ENCODE measurements at places on chromosomes 12 and 14.
A peak's percentile ranks its signal among the peaks of the same experiment; 100 is the strongest.

DNA sequence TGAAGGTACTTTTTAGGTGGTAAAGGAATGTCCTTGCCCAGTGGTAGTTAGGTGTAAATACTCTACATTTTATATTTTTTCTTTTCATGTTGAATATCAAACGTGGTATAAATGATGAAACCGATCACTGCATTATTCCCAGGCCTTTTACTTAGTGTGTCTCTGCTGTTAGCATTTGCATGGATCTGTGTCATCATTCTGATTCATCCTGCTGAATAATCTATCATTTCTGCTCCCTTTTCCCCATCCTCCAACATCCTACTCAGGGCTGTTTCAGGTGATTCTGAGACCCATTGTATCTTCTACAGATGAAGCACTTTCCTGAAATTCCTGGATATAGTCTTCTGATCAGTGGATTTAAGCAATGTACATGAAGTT is 61.0 kb upstream of the PTHLH start:
- peak; percentile 74 for DNase-seq

GRCh38 chr12:96919510-96920210 is 12.6 kb downstream of the NEDD1 start:
- no peak for DNase-seq

- DNase-seq: no peak
These were observed 592.0 kb upstream of the LMO3 start for GRCh38 chr12:17197971-17198370.

- no peak for DNase-seq
These were observed 440.8 kb downstream of the EGLN3 start for GRCh38 chr14:33510063-33510481.

- DNase-seq: no peak
These were observed 31.9 kb upstream of the TC2N start for GRCh38 chr14:91899213-91899612.

DNA sequence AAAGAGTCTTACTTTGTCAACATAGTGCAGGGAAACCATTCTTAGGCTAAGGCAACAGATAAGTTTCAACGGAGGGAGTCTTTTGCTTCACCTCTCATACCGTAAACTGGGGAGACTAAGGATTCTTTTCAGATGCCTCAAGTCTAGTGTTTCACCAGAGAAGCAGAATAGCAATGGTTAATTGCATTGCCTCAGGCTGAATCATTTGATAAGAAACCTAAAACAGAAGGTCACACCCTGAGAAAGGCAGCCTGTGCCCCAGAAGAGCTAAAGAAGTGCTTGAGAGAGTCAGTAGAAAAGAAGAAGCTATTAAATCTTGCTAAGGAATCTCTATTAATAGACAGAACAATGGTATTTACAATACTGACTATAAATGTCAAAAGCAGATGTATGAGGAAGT is 21.8 kb upstream of the ATXN7L3B start:
- no peak for DNase-seq

GRCh38 chr12:125533434-125534029 is 468.3 kb downstream of the AACS start:
- DNase-seq: no peak

- peak; percentile 80 for DNase-seq
These were observed 227.3 kb downstream of the KTN1 start for GRCh38 chr14:55807053-55807880.

DNA sequence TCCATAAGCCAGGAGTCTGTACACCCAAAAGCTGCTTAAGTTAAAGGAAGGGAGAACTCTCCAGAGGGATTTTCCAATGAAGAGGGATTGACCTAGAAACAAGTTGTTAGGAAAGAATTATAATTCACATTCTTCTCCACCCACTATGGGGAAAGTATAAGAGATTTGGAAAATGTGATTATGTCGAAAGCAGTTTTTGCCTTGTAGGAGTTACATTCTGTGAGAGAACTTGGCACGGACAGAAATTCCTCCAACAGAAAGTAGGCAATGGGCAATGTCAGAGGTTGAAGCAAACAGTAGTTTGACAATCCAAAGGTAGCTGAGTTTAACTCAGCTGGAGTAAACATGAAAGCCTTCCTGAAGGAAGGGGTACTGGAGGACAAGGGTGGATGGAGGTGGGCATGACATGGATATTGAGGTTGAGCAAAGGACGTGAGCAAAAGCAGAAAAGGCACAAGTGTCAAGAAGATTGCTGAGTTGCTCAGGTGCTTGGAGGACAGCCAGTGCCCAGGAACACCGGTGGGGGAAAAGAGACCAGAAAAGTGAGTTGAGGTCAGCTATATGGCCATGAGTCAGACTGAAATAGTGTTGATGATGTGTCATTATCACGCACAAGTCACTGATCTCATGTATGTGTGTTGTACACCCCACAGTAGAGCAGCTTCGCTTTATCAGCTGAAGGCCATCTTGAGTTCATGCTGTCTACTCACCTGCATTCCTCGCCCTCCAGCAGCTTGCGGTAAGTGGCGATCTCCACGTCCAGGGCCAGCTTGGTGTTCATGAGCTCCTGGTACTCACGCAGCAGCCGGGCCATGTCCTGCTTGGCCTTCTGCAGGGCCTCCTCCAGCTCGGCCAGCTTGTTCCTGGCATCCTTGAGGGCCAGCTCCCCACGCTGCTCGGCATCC is 4.0 kb downstream of the KRT5 start:
- DNase-seq: no peak
